Thyroid gland (tissue), 4 donors: ENCODE measurements at places on chromosomes 6 and 20. TPM values are rescaled to one million over a fixed set of nuclear protein-coding genes. Genes with fewer than 3 reads are reported as not detected.
A peak's percentile ranks its signal among the peaks of the same experiment; 100 is the strongest.

DNA sequence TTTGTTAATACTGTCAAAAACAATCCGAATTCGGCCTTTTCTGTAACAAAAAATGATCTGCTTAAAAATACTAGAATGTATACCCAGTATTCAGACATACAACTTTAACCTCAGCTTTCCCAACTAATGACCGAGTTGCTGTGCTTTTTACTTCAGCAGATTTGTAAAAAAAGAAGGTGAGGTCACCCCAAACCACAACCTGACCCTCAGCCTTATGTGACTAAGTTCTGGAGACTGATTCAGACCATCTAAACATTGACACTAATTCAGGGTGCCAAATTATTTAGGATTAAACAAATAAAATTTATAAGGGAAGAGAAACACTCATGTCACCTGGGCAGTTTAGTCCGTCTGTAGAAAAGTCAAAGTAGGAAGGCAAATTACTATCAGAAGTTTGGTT is 7.7 kb downstream of the CCN6 start:
- no peak overlapping the region for H3K4me3 ChIP-seq
- H3K27me3 ChIP-seq, result no peaks in the 10 kb centered on the region
- H3K4me1 ChIP-seq, result no peaks in the 10 kb centered on the region
- H3K27ac ChIP-seq, result no peak overlapping the region
- no peak for DNase-seq
- H3K36me3 ChIP-seq, result no peaks in the 10 kb centered on the region

- no peak overlapping the region for H3K4me3 ChIP-seq
- no peak overlapping the region for H3K27ac ChIP-seq
- H3K36me3 ChIP-seq, result no peaks in the 10 kb centered on the region
Observed at GRCh38 chr6:12222405-12223366, 67.5 kb upstream of the EDN1 start.

DNA sequence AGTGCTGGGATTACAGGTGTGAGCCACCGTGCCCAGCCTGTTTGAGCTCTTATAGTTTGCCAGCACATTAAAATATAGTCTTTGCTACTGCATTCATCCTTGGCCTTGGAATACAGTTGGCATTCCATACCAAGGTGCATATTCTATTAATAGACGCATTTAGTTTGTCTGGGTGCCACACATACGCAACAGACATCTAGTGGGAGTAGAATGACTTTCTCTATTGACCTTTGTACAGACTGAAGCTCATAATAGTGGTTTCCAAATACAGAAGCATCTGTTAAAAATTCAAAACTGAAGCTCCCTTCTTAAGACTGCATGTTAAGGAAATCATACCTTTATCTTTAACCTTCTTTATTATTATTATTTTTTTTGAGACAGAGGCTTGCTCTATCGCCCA is 46.7 kb upstream of the FNDC1 start:
- H3K36me3 ChIP-seq, result no peaks in the 10 kb centered on the region
- no peak for DNase-seq
- no peak overlapping the region for H3K4me3 ChIP-seq
- no peaks in the 10 kb centered on the region for H3K4me1 ChIP-seq

The C20orf141 gene
- not detected for total RNA-seq

DNA sequence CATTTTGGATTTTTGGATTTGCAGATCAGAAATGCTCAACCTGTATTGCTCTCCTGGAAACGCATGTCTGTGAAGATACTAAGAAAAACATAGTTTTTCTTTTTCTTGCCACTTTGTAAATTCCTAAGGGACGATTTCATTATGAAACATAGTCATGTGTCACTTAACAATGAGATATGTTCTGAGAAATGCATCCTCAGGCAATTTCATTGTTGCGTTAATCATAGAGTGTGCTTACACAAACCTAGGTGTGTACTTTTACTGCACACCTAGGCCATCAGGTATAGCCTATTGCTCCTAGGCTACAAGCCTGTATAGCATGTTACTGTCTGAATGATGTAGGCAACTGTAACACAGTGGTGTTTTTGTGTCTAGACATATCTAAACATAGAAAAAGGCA is 13.4 kb upstream of the THEMIS start:
- no peaks in the 10 kb centered on the region for H3K4me1 ChIP-seq
- no peaks in the 10 kb centered on the region for H3K36me3 ChIP-seq
- no peak for DNase-seq
- H3K27me3 ChIP-seq, result no peaks in the 10 kb centered on the region

DNA sequence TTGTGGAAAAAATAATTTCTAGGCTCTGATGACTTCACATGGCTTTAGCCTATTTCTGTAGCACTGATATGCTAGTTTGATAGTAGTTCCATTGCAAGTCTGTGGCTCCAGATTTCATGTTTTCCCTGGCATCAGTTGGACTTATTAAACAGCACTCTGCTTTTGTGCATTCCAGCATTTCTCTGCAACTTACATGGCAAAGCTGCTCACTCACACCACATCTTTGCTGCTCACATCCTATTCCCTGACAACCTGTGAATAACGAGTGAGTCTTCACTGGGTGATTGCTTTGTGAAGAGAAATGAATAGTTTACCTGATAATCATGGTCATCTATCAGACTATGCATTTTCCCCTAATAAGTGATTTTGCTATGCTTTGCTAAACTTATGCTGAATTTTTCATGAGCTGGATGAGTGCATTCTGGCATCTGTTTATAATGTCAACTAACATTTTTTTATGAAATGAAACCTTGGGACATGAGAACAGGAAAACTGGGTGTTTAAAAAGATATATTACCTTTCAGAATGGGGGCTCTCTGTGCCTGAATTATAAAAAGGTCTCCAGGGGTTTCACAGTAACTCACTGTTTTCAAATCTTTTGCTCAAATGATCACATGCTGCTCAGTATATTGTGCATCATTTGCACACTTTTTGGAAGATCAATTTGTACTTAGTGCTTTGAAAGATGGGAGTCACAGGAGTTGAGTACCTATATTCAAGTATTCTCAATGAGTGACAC is 301.8 kb downstream of the TBC1D32 start:
- no peaks in the 10 kb centered on the region for H3K27me3 ChIP-seq
- H3K36me3 ChIP-seq, result no peaks in the 10 kb centered on the region
- no peaks in the 10 kb centered on the region for H3K4me1 ChIP-seq
- no peak for DNase-seq
- H3K27ac ChIP-seq, result no peak overlapping the region

The SGK2 gene
- total RNA-seq, result 0.93 TPM

DNA sequence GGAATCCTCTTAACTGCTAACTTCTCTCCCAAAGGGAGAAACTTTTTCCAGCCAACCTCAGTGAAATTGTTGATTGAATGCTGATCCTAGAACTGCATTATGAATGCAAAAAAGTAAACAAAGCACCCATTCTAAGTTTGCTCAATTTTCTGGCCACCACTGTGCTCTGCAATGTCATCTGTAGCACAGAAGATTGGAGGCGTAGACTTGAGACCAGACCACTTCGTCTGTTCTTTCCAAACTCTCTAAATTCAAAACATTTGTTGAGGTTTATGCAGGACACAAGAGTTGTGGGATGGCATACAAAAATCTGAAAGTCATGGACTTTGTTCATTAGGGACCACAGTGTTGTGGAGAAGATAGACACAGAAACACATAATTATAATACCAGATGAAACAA is 11.1 kb upstream of the TSPYL1 start:
- H3K4me1 ChIP-seq, result no peaks in the 10 kb centered on the region
- DNase-seq, result no peak

GRCh38 chr6:20340068-20340848 is 61.4 kb upstream of the E2F3 start:
- H3K27ac ChIP-seq, result no peak overlapping the region
- H3K4me3 ChIP-seq, result no peak overlapping the region
- no peaks in the 10 kb centered on the region for H3K36me3 ChIP-seq
- no peaks in the 10 kb centered on the region for H3K4me1 ChIP-seq

- no peaks in the 10 kb centered on the region for H3K27me3 ChIP-seq
- no peak overlapping the region for H3K27ac ChIP-seq
- H3K36me3 ChIP-seq, result no peaks in the 10 kb centered on the region
- H3K4me3 ChIP-seq, result no peak overlapping the region
- no peak for DNase-seq
- H3K4me1 ChIP-seq, result no peaks in the 10 kb centered on the region
Observed at GRCh38 chr20:9279918-9280401, 211.1 kb downstream of the PLCB4 start.

DNA sequence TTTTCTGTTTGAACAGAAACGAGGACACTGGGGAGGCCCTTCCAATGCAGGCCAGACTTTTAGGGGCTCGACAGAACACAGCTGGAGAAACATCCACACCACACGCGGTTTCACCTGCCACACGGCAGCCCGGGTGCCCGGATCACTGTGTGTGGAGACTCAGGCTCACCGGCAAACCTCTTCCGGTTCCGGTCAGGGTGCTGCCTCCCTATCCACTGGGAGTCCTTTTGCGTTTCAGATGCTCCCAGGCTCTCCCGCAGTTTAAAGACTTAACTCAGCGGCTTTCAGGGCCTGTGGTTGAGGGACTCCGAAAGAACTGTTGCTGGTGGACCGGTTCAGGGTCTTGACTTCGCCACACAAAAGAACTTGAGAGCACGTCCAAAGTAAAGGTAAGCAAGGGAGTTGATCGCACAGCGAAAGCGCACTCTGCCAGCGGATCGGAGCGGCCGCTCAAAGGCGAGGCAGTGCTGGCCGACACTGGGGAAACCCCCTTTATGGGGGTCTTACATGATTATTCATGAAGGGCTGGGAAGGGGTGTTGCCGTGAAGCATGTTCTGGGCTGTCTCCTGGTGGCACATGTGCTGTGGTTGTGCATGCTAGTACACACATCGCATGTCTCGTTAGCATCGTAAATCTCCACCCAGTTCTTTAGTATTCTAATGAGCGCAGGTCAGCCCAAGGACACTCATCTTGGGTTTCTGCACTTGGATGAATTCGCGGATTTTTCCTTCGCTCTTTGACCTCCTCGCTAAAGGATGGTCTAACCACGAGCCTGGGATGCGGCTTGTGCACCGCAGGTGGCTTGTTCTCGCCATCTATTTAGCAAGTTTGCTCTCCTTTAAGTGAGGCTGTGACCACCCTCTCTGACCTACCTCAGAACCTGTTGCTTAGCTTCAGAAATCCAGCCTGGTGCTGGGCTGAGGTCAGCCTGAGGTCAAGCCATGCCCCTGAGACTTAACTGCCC is 180.3 kb downstream of the CDH26 start:
- no peak overlapping the region for H3K27ac ChIP-seq
- no peaks in the 10 kb centered on the region for H3K27me3 ChIP-seq
- no peaks in the 10 kb centered on the region for H3K36me3 ChIP-seq
- no peak overlapping the region for H3K4me3 ChIP-seq

- H3K27ac ChIP-seq, result no peak overlapping the region
- no peak for DNase-seq
- H3K4me3 ChIP-seq, result no peak overlapping the region
- H3K36me3 ChIP-seq, result no peaks in the 10 kb centered on the region
Observed at GRCh38 chr20:22466447-22467171, 117.8 kb downstream of the FOXA2 start.

GRCh38 chr6:43977404-43978111 is 149.7 kb downstream of the MRPL14 start:
- peaks cover 36% of the 10 kb centered on the region for H3K4me1 ChIP-seq
- H3K4me3 ChIP-seq, result no peak overlapping the region
- H3K27ac ChIP-seq, result no peak overlapping the region

DNA sequence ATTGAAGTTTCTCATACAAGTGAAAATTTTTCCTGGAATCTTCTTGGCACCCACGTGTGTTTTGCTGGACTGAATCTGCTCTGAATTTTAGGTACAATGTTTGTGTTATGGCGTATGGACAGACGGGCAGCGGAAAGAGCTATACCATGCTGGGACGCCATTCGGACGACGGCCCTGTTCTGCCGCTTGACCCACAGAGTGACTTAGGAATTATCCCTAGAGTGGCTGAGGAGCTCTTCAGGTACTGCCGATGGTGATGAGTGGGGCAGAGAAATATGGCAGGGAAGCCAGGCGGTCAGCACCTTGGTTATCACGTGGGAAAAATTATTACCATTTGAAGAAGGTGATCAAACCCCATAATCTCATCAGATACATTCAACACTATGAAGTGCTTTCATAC is 36.3 kb downstream of the KIF25 start:
- H3K36me3 ChIP-seq, result no peaks in the 10 kb centered on the region
- no peaks in the 10 kb centered on the region for H3K4me1 ChIP-seq
- H3K27ac ChIP-seq, result no peak overlapping the region
- no peaks in the 10 kb centered on the region for H3K27me3 ChIP-seq
- no peak for DNase-seq

GRCh38 chr20:53202777-53203176 is 230.6 kb downstream of the TSHZ2 start:
- no peaks in the 10 kb centered on the region for H3K36me3 ChIP-seq
- no peaks in the 10 kb centered on the region for H3K4me1 ChIP-seq
- DNase-seq, result no peak
- no peak overlapping the region for H3K4me3 ChIP-seq

GRCh38 chr20:19802492-19803158 is 44.6 kb downstream of the RIN2 start:
- DNase-seq, result peak; percentile 49
- peaks cover 13% of the 10 kb centered on the region for H3K36me3 ChIP-seq
- H3K4me3 ChIP-seq, result no peak overlapping the region
- H3K27ac ChIP-seq, result no peak overlapping the region
- no peaks in the 10 kb centered on the region for H3K27me3 ChIP-seq

DNA sequence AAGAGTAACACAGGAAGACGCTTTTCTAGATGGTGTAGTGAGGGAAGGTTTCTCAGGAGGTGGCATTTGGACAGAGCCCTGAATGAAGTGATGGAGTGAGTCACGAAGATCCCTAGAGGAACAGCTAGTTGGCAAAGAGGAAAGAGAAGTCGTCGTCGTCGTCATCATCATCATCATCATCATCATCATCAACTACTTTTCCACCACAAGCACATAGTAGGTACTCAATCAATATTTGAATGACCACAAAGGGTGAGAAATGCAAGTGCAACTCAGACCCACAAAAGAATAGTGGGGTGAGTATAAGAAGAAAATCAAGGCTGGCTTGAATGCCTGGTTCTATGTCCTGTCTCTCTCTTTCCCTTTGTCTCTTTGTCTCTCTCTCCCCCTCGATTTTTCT is 28.3 kb upstream of the OCSTAMP start:
- H3K36me3 ChIP-seq, result no peaks in the 10 kb centered on the region
- no peaks in the 10 kb centered on the region for H3K4me1 ChIP-seq
- no peak overlapping the region for H3K4me3 ChIP-seq
- no peaks in the 10 kb centered on the region for H3K27me3 ChIP-seq
- H3K27ac ChIP-seq, result no peak overlapping the region

The BPIFA2 gene
- total RNA-seq, result not detected

The ETV7 gene
- total RNA-seq, result 1.4 TPM

DNA sequence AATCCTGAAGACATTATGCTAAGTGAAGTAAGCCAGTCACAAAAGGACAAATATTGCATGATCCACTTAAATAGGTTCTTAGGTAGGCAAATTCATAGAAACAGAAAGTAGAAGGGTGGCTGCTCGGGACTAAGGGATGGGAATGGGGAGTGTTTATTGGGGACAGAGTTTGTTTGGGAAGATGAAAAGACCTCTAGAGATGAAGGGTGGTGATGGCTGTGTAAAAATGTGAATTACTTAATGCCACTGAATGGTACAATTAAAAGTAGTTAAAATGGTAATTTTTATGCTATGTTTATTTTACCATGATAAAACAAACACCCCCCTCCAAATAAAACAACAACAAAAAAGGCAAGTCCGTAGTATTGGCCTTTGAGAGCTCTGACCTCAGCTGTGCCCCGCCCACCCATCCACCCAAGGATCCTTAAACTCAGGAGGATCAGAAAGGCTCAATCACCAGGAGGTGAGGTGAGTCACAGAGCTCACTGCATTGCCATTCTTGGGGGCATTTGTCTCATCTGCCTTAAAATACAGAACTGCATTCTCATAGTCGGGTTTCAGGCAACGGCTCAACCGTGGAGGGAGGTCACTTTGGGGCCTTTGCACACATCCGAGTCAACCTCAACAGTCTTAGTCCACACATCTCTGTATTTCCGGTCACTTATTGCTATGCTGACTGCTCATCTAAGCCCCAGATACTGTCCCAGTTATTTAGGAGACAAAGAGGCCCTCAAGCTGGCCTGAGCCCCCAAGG is 96.7 kb downstream of the SLC22A23 start:
- H3K4me1 ChIP-seq, result peaks cover 32% of the 10 kb centered on the region
- no peaks in the 10 kb centered on the region for H3K36me3 ChIP-seq
- no peak overlapping the region for H3K27ac ChIP-seq
- H3K4me3 ChIP-seq, result no peak overlapping the region
- no peak for DNase-seq
